ENCODE measurements at places on chromosomes 4 and X. TPM values are rescaled to one million over a fixed set of nuclear protein-coding genes. Genes with fewer than 3 reads are reported as not detected.

Gene TET2
- 7.1 TPM for total RNA-seq

Gene BMP3
- total RNA-seq = under 0.01 TPM

Gene MAGEA2
- total RNA-seq = not detected

Gene GAGE13
- not detected for total RNA-seq

Gene SERTM2
- not detected for total RNA-seq

Gene ASB12
- total RNA-seq = 0.06 TPM

Gene CNGA1
- total RNA-seq = under 0.01 TPM

Gene COL25A1
- 0.06 TPM for total RNA-seq

Gene IRS4
- total RNA-seq = not detected

Gene ERCC6L
- total RNA-seq = 3.8 TPM

Gene PCSK1N
- total RNA-seq = not detected

Gene CLDN34
- not detected for total RNA-seq

Gene VCX
- total RNA-seq = not detected

Gene DGAT2L6
- total RNA-seq = not detected
